SJSA1 (cell line): ENCODE measurements at places on chromosomes 6 and 20.

DNA sequence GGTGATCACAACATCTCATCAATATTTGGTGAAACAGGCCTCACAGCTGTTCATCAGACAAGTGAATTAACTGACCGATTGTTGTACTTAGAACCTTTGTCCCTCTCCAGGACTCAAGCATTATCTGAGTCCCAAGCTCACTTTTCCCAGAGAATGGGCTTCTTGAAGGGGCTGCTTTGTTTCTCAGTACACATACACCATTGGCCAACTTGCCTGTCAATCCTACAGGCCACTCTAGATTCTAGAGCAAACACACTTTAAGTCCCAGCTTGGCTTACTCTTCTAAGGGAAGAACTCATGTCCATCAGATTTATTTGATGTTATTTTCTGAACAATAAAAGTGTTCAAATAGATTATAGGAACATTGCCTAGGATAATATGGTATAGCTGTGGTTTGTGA is 249.5 kb downstream of the BCKDHB start:
- no peak for DNase-seq

GRCh38 chr20:14958626-14959025 is 621.2 kb upstream of the FLRT3 start:
- no peak for DNase-seq

DNA sequence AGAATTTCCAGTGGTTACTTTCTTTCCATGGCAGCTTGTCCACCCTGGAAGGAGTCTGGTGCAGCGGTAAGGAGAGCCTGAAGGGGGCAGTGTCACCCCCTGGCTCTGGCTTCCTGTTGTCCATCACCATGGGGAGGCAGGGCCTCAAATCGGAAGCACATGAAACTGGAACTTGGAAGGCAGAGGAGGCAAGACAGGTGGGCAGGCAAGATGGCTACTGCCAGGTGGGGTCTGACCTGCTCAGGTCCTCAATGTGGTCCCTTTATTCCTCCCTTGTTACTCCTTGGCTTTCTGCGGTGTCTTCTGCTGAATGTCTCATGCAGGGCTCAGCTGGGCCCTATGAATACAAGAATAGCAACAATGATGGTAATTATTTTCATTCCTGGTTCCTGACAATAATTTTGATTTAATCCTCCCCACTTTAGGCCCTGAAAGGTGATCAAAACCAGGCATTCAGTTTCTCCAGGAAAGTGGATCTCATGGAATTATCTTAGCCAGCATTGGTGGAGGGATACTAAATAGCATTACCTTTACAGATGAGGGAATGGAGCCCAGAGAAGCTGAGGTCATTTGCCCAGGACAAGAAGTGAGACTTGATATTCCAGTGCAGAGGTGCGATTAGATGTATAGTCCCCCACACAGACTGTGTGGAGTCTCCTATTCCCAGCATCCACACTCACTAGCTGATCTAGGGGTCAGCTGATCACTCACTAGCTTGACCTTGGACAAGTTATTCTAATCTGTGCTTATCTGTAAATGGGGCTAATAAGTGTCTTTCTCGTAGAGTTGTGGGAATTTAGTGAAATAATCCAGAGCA is 17.6 kb upstream of the SNAI1 start:
- DNase-seq, result peak; percentile 46

- DNase-seq, result no peak
These were observed 79.2 kb upstream of the FOXA2 start for GRCh38 chr20:22663528-22664025.

GRCh38 chr6:36623547-36624459 is 29.6 kb downstream of the SRSF3 start:
- peak; percentile 83 for DNase-seq

GRCh38 chr20:49167811-49168507 is 20.2 kb downstream of the STAU1 start:
- DNase-seq, result no peak

- no peak for DNase-seq
These were observed 68.8 kb downstream of the EYS start for GRCh38 chr6:65638047-65638831.

DNA sequence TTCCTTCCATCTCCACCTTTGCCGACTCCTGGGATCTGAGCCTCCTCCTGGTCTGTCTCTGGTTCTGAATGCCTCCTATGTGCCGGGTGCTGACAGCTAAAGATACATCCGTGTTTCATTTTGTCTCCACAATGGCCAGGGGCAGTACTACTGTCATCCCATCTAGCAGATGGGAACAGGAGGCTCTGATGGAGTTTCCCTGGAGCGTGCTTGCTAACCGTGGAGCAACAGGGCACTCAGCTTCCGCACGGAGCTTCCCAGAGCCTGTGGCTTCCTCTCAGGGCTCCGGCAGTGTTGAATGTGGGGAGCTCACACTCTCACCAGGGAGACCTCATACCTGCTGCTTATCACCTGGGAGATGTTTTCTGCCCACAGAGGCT is 11.9 kb upstream of the NPBWR2 start:
- DNase-seq, result no peak

GRCh38 chr6:52958546-52959255 is 36.4 kb downstream of the GSTA4 start:
- no peak for DNase-seq

GRCh38 chr6:155287762-155288161 is 23.9 kb downstream of the CLDN20 start:
- DNase-seq, result no peak

- DNase-seq, result no peak
These were observed 40.0 kb upstream of the OCSTAMP start for GRCh38 chr20:46590443-46590842.

DNA sequence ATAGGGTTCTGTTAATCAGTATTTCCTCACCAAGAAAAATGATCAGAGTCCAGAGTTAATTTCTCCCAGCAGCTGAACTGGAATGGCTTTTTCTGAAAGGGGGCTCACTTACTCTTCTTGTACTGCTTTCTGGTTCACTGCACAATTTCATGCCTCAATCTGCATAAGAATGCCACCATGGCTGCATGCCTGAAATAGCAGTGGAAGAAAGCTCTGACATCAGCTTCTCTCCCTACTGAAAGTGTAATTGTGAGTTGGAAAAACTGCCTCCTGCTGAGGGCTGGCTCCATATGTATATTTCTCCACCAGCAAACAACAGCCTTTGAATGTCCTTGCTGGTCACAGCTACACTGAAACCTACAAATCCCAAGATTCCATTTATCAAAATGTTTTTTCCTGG is 1027.2 kb upstream of the GJE1 start:
- DNase-seq, result no peak

DNA sequence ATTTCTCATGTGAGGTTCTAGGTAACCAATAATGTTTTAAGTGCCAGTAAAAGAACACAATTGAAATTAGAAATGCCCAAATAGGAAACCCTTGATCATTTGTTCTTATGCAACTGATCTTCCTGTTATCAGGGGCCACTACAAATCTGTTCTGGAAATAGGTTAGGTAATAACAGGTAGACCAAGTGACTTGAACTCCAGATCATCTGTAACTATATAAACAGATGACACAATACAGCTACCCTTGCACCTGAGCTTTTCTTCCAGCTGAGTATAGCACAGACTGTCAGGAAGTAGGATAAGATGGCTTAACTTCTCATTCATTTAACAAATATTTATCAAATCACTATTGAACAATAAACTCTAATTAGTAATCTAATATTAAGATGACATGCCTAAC is 52.5 kb downstream of the MAN1A1 start:
- DNase-seq, result no peak

DNA sequence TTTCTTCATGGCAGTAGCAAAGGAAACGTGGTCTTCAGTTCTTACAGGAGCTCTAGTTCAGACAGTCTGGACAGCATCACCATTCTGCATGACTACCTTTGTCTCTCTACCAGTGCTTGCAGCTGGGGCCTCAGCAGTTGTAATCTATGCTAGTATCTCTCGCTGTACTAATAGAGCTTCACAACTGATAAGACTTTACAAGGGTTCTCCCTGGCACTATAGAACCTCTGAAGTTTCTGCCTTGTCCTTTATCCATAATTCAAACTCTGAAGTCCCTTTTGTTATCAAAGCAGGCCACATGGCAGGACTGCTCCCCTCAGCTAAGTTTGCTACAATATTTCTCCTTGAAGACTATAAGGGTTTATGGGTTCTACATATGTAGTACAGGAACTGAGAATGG is 842.1 kb upstream of the ADGRB3 start:
- DNase-seq, result no peak

- DNase-seq, result peak; percentile 90
These were observed 101.7 kb upstream of the BMP2 start for GRCh38 chr20:6665621-6666355.

- DNase-seq, result no peak
These were observed 18.7 kb downstream of the TUBB2B start for GRCh38 chr6:3208775-3209113.

DNA sequence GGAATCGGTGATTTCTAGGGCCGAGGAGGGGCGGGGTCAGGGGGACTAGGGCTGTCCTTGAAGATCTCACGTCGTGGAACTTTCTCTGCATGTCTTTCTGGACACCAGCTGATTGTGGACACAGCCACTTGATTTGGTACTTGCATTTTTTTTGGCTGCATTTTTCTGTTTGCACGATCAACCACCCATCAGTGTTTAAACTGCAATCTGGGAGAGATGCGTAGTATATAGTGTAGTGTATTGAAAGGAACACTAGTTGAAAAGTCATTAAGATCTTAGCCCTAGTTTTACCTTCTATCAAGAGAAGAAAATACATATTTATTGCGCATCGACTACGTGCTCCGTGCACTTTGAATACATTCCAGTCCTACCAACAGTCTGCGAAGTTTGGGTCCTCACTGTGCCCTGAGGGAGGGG is 657 bp downstream of the NT5DC1 start:
- no peak for DNase-seq

DNA sequence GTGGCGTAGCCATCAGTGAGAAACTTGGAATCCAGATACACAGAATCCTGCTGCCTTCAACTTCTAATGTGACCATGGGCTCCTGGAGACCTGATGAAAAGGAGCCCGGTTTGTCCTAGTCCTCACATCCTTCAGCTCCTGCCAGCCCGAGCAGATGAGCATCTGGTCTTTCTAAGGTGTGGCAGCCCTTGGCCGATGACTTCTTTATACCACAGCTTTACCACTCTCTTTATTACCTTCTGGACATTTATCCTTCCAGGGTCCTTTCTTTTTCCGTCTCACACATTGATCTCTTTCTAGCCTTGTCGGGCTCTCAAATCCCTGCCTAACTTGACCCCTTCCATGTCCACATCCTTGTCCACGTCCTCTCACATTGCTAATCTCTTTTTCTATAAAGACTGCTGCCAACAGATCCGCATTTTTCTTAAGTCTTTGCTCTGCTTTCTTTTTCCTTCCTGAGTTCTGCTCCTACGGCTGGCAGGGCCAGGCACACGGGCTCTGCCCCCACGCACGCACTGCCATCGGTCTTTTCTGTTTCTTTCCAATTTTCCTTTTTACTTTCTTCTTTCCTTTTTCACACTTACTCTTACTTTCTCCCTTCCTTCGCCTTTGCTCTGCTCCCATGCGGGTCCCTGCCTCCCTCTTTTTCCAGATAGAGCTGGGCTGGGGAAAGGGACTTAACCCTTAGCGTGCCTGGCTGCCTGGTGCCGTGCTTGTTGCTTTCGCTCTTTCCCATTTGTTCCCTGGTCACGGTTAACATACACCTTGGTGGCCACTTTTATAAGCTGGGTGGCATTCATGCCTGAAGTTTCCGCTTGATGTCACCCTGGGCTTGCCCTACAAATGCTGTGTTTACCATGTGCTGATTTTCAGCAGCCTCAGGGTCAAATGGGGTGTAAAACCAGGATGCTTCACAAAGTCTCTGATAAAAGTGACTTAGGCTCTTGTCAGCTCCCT is 9.4 kb upstream of the GMPR start:
- DNase-seq, result no peak

GRCh38 chr6:56292505-56293181 is 45.3 kb upstream of the COL21A1 start:
- peak; percentile 54 for DNase-seq

DNA sequence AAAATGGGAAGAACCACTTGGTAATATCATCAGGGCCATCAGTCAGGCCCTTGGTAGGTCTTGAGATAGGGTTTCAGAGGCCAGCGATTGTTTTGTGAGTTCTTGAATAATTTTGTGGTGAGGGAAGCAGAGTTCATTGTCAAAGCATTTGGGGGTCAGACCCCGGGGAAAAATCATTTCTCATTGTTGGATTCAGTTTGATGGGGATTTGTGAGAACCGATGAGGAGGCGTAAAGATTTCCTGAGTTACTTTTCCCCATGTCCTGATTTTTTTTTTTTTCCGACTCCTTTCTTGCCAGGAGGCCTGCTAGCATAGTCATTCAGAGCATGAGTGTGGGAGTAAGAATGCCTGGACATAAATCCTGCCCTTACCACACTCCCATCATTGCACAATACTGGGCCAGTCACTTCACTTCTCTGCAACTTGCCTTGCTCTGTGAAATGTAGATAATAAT is 60.3 kb downstream of the TSHZ2 start:
- DNase-seq, result no peak

GRCh38 chr6:20711518-20711917 is 177.3 kb downstream of the CDKAL1 start:
- no peak for DNase-seq

GRCh38 chr6:11631539-11631938 is 94.0 kb downstream of the TMEM170B start:
- no peak for DNase-seq

DNA sequence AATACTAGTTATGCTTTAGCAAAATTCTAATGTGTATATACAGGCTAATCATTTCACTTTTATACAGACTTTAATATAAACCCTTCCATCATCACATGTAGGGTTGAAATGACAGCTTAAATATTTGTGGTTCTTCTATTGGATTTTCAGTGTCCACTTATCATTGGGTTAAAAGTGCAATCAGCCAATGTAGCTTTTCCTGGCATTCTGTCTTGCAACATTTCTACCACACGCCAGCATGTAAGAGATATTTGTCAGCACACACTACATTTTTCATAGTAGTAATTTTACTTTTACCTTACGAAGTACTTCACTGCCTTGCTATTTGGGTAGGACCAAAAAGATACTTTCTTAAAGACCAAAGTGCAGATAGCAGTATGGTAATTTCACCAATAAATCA is 252.0 kb downstream of the TBX18 start:
- DNase-seq, result no peak

DNA sequence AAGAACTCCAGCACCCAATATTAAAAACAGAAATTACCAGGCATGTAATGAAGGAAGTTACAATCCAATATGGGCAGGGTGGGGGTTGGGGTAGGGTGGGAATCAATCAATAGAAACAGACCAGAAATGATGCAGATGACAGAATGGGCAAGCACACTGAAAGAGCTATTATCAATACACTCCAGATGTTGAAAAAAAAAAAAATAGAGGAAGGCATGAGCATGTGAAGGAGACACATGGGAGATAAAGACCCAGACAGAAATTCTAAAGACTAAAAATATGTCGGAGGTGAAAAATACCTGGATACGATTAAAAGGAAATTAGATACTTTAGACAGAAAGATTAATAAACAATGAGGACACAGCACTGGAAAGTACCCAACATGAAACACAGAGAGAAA is 19.1 kb upstream of the ZC3H12D start:
- DNase-seq, result no peak

- no peak for DNase-seq
These were observed 94.1 kb downstream of the CDH26 start for GRCh38 chr20:60052322-60052721.

DNA sequence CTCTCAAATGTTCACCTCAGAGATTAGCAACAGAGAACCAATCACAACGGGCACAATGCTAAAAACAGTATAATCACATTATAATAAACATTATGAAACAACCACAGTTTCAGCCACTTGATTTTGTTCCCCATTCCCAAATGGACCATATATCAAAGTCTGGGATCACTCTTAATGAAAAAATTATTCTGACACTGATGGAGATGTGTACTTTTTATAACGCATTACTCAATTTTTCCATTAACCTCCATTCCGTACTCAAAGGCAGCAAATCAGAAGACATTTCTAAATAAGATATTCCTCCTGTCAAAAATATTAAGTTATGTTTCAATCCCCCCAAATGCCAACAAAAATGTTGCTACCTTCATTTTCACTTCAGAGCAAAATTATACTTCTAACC is 2.8 kb downstream of the CPNE1 start:
- DNase-seq, result no peak
